A549 treated with ZK216348 at 1 μM for 4 hours (cell line): ENCODE measurements at places on chromosomes 13 and 19. TPM values are rescaled to one million over a fixed set of nuclear protein-coding genes. Genes with fewer than 3 reads are reported as not detected.

Gene AXL
- total RNA-seq: 97.4 to 134 TPM (median 119 TPM) in 5 replicates

Gene SIPA1L3
- 33.5 to 47.9 TPM (median 42.6 TPM) in 5 replicates for total RNA-seq

Gene PEAK3
- 0.07 TPM in 1 of 5 replicates, not detected in the others for total RNA-seq

Gene PABPC3
- total RNA-seq: 0.12 to 0.23 TPM (median 0.19 TPM) in 4 of 5 replicates, not detected in the other

Gene RFC3
- 22.0 to 34.2 TPM (median 30.9 TPM) in 5 replicates for total RNA-seq

Gene CCL25
- not detected in 5 replicates for total RNA-seq
